ENCODE measurements at places on chromosomes 3 and 15. TPM values are rescaled to one million over a fixed set of nuclear protein-coding genes. Genes with fewer than 3 reads are reported as not detected.

Gene FANCD2OS
- not detected for total RNA-seq

Gene CLRN1
- not detected for total RNA-seq

Gene HDC
- 0.32 TPM for total RNA-seq

Gene CCR1
- total RNA-seq, result 0.16 TPM

Gene WNT5A
- total RNA-seq, result not detected

Gene CCDC39
- not detected for total RNA-seq

Gene COL6A6
- not detected for total RNA-seq

Gene GOLGA6L7
- total RNA-seq, result not detected

Gene ZNF80
- 0.23 TPM for total RNA-seq

Gene SLC15A2
- total RNA-seq, result 0.59 TPM

Gene C3orf49
- not detected for total RNA-seq

Gene P3H2
- not detected for total RNA-seq

- DNase-seq, result no peak
- no peaks in the 10 kb centered on the region for H3K36me3 ChIP-seq
- no peak overlapping the region for H3K27ac ChIP-seq
- H3K4me1 ChIP-seq, result no peaks in the 10 kb centered on the region
- no peak overlapping the region for H3K4me3 ChIP-seq
Measured at GRCh38 chr3:182523836-182524235, 269.5 kb upstream of the ATP11B start.

DNA sequence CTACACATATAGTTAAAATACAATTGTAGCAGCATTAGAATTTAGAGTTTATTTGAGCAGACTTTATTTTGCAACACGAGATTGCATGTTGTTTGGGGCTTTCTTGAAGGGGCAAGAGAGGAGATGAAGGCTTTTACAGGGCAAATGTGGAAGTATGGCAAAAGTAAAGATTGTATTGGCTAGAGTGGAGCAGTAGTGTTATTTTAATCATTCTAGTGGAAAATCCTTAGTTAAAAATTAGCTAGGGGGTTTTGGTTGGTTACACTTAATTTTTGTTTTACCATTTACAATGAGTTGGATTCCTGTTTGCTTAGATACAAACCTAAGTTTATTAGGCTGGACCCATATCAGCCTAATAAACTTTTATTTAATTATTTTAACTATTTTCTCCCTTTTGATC lies 4.6 kb downstream of the OR5H15 start:
- no peak for DNase-seq
- no peaks in the 10 kb centered on the region for H3K4me1 ChIP-seq
- peaks cover 6% of the 10 kb centered on the region for H3K27me3 ChIP-seq
- no peak overlapping the region for H3K27ac ChIP-seq
- H3K36me3 ChIP-seq, result no peaks in the 10 kb centered on the region

GRCh38 chr15:65385870-65386258 lies 8.1 kb upstream of the IGDCC3 start:
- peak overlapping the region; percentile 79 for H3K4me3 ChIP-seq
- no peak overlapping the region for H3K27ac ChIP-seq
- H3K4me1 ChIP-seq, result peaks cover 11% of the 10 kb centered on the region
- H3K27me3 ChIP-seq, result peaks cover 8% of the 10 kb centered on the region
- DNase-seq, result no peak

DNA sequence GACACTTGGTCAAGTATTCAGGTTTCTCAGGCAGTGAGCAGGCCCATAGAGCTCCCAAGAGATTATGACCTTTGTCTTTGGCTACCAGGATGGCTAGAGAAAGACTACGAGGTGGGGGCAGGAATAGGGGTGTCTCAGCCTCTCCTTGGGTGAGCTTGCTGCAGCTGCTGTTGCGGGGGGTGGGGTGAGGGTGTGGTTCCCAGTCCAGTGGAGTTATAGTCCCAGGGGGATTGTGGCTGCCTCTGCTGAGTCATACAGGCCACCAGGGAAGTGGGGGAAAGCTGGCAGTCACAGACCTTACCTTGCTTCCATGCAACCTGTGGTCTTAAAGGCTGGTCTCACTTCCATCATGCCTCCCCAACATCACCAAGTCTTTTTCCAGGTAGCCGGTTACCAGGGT lies 31.7 kb downstream of the ATP2C1 start:
- no peak for DNase-seq
- peaks cover 42% of the 10 kb centered on the region for H3K4me1 ChIP-seq
- H3K27ac ChIP-seq, result no peak overlapping the region
- H3K36me3 ChIP-seq, result peaks cover 34% of the 10 kb centered on the region
- no peak overlapping the region for H3K4me3 ChIP-seq

- no peak overlapping the region for H3K4me3 ChIP-seq
- no peaks in the 10 kb centered on the region for H3K27me3 ChIP-seq
- DNase-seq, result no peak
- H3K27ac ChIP-seq, result no peak overlapping the region
- H3K36me3 ChIP-seq, result no peaks in the 10 kb centered on the region
- H3K4me1 ChIP-seq, result no peaks in the 10 kb centered on the region
Measured at GRCh38 chr3:89238846-89239245, 131.4 kb downstream of the EPHA3 start.

DNA sequence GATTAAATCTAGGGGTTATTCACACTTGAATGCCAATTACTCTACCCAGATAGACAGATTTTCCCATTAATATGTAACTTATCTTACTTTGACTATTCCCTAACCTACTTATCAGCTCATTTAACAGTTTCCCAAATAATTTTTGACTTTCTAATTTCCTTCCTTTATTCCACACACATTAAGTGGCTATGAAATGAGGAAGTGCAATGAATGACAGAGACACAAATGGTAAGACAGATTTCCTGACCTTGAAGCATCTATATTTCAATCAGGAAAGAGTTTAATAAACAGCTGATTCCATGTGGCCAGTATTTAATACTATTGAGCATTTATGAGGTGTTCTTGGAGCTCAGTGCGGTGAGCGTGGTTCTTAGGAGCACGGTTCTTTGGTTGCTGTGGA lies 78.8 kb downstream of the SLC7A14 start:
- no peak overlapping the region for H3K27ac ChIP-seq
- no peak overlapping the region for H3K4me3 ChIP-seq
- no peaks in the 10 kb centered on the region for H3K4me1 ChIP-seq

GRCh38 chr15:99446565-99447496 lies 119.0 kb upstream of the MEF2A start:
- no peak for DNase-seq
- peaks cover 71% of the 10 kb centered on the region for H3K4me1 ChIP-seq
- H3K27me3 ChIP-seq, result no peaks in the 10 kb centered on the region
- no peaks in the 10 kb centered on the region for H3K36me3 ChIP-seq

DNA sequence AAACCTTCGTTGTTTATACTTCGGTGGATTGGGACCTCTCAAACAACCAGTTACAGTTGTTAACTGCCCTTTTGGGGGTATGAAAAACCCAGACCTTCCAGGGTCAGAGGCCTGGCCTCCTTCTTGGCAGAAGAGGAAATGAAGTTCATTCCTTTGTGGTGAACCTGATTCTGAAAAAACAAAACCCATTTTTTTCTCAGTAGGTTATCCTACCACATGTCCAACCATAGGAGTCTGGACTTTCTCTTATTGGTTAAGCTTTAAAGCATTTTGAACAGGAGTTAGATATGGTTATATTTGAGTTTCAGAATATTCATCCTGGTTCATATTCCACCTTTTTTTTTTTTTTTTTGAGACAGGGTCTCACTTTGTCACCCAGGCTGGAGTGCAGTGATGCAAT lies 7.2 kb upstream of the LACTB start:
- no peaks in the 10 kb centered on the region for H3K4me1 ChIP-seq
- H3K27ac ChIP-seq, result no peak overlapping the region
- H3K27me3 ChIP-seq, result no peaks in the 10 kb centered on the region
- no peaks in the 10 kb centered on the region for H3K36me3 ChIP-seq
- DNase-seq, result no peak

GRCh38 chr15:41917767-41918430 lies 24.0 kb upstream of the SPTBN5 start:
- H3K27me3 ChIP-seq, result no peaks in the 10 kb centered on the region
- DNase-seq, result no peak
- H3K27ac ChIP-seq, result no peak overlapping the region
- H3K4me1 ChIP-seq, result peaks cover 7% of the 10 kb centered on the region
- peaks cover 21% of the 10 kb centered on the region for H3K36me3 ChIP-seq
- no peak overlapping the region for H3K4me3 ChIP-seq

GRCh38 chr3:185251272-185251671 lies 2.6 kb downstream of the EHHADH start:
- H3K4me3 ChIP-seq, result no peak overlapping the region
- H3K36me3 ChIP-seq, result peaks cover 5% of the 10 kb centered on the region
- H3K27ac ChIP-seq, result no peak overlapping the region

GRCh38 chr15:89827829-89828228 lies 13.2 kb upstream of the ANPEP start:
- no peaks in the 10 kb centered on the region for H3K36me3 ChIP-seq
- DNase-seq, result no peak
- H3K4me1 ChIP-seq, result no peaks in the 10 kb centered on the region
- H3K4me3 ChIP-seq, result no peak overlapping the region
- no peaks in the 10 kb centered on the region for H3K27me3 ChIP-seq

DNA sequence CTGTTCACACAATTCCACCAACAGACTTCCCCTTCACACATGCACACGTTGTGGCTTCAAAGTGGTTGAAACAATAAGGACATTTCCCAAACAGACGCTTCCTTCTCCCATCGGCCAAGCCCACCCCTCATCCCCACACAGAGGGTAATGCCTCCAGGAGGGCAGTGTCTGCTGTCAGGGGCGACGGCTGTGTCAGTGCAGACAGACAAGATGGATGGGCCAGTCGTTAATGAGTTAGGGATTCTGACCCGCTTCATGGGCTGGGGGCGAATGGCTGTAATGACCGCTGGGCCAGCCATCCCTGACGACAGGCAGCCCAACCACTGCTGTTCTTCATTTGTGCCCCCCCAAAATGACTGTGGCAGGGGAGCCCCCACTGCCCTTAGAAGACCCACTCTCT lies 20.2 kb upstream of the SKIC8 start:
- H3K4me1 ChIP-seq, result no peaks in the 10 kb centered on the region
- H3K36me3 ChIP-seq, result no peaks in the 10 kb centered on the region
- H3K27me3 ChIP-seq, result no peaks in the 10 kb centered on the region
- no peak overlapping the region for H3K27ac ChIP-seq
- no peak overlapping the region for H3K4me3 ChIP-seq
- DNase-seq, result no peak

- no peak overlapping the region for H3K27ac ChIP-seq
- H3K36me3 ChIP-seq, result no peaks in the 10 kb centered on the region
- H3K27me3 ChIP-seq, result no peaks in the 10 kb centered on the region
- H3K4me3 ChIP-seq, result no peak overlapping the region
- DNase-seq, result peak; percentile 33
- peaks cover 29% of the 10 kb centered on the region for H3K4me1 ChIP-seq
Measured at GRCh38 chr15:69668963-69669362, 216.3 kb downstream of the RPLP1 start.

DNA sequence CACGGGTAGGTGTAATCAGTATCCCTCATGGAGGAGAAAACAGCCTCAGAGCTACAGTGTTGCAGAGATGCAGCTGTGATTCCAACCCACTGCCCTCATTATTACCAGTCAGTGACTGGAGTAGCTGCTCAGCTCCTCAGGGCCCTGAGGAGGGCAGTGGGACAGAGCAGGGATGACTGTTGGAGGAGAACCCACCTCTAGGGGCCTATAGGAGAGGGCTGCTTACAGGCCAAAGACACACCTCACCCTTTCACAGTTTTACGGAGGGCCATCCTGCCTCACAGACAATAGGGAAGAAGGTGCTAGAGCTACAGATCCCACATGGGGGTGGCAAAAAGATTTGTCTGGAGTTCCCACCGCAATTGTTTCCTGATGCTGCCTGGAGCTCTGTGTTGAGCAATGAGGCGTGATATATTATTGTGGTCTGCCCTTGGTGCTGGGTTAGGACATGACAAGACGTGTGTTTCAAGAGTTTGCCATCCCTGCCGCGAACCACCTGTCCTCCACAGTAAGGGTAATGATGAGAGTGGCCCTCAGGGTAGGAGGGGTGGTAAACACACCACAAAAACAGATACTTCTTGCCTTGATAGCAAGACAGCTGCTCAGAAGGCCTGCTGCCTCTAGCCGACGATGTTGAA lies 140.5 kb upstream of the TPM1 start:
- no peaks in the 10 kb centered on the region for H3K4me1 ChIP-seq
- no peak overlapping the region for H3K27ac ChIP-seq
- H3K4me3 ChIP-seq, result no peak overlapping the region
- H3K36me3 ChIP-seq, result no peaks in the 10 kb centered on the region
- no peak for DNase-seq
- peaks cover 8% of the 10 kb centered on the region for H3K27me3 ChIP-seq

DNA sequence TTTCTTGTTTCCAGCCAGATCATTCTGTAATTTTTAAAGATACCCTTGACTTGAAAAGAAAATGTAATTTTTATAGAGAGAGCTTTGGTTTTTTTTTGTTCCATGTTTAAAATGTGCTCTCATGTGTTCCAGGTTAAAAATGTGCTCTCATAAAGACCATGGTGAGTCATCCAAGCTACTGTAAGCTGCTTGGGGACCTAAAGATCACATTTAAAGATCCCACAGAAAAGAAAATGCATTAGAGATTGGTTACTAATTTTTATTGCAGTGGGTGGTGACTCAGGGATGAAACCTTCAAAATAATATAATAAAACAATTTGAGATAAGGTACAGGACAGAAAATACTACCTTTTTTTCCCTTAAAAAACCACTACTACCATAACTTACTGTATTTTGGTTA lies 11.0 kb downstream of the TCF12 start:
- peaks cover 28% of the 10 kb centered on the region for H3K36me3 ChIP-seq
- H3K27me3 ChIP-seq, result no peaks in the 10 kb centered on the region
- no peak overlapping the region for H3K4me3 ChIP-seq
- peaks cover 71% of the 10 kb centered on the region for H3K4me1 ChIP-seq
- DNase-seq, result no peak
- peak overlapping the region; percentile 66 for H3K27ac ChIP-seq

DNA sequence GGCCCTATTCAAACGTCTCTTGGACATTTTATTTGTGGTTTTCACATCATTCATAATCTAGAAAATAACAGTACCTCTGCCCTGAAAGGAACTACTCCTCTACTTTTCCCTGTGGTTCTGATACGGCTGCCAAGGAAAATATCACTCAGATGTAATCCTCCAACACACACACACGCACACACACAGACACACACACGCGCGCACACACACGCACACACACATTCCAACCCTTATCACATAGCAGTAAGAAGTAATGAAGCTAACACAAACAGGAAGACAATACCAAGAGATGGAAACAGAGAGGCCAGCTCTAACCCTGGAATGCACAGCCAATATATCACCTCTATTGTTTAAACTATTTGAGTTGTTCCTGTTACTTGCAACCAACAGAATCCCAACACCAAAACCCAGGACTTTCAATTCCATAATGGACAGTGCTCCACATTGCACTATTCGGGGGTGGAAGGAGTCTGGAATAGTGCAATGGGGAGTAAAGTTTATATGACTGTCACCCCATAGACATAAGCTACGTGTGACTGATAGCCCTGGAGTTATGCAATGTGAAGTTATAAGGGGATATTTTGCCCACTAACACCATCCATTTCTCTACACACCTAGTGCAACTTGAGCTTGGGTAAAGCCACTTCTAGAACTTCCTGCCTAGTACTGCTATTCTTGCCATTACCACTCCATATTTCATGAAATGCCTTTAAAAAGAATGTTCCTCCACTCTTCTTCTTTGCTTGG lies 71.3 kb upstream of the FNDC3B start:
- H3K4me1 ChIP-seq, result peaks cover 2% of the 10 kb centered on the region
- H3K4me3 ChIP-seq, result no peak overlapping the region
- no peak overlapping the region for H3K27ac ChIP-seq
- H3K27me3 ChIP-seq, result no peaks in the 10 kb centered on the region
- no peak for DNase-seq

All from activated CD4-positive, alpha-beta T cell treated with anti-CD3 and anti-CD28 coated beads for 36 hours (primary cell).